ENCODE measurements at places on chromosomes 11 and 22.

GRCh38 chr11:131859538-131860210 lies 489.3 kb downstream of the NTM start:
- DNase-seq = no peak

DNA sequence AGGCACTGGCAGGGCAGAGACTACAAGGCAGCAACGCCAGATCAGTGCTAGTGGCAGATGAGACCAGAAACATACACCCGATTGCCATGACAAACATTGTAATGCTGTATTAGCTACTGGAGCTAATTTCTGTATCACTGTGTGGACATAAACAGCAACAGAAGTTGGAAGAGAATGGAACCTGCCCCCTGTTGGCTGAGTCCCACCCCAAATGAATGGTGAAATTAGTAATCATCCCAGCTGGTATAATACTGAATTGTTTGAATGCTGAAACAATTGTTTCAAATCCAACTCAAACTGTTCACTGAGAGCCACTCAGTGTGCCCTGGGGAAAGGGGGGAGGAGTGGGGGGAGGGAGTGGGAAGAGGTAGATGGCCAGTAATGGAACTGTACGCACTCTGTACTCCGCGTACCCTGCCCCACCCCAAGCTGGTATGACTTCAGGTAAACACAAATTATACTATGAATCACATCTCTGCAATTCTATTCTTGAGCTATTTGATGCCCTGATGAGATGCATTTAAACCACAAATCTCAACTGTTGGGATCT lies 11.2 kb upstream of the BIRC3 start:
- no peak for DNase-seq

DNA sequence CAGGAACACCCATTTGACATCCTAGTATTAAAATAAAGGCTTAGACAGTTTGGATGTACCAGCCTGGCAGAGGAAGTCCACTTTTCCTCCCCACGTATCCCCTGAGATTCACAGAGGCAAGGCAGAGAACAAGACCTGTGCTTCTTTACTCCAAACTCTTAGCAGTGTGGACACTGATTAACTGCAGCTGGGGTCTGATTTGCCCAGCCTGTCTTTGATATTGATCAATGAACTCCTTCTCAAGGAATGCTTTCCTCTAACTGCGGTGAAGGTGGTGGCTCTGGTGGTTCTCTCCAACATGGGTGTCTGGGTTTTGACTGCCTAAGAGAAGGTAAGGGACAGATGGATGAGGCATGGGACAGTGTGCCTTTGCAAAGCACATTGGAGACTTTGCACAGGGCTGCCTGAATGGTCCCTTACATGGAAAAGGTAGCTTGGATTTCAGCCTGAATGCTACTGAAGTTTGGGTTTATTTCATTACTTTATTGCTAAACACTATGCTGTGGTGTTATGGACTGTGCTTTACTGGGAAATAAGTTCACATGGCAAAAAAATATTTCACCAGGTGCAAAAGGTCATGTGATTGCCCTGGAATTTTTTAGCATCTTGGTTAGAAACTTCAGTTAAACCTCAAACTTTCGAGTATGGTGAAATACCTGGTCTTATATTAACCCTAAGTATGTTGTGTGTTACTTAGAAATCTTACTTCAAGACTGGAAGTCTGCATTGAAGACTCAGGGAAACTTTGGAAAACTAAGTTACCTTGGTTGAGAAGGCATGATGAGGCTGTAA lies 1.8 kb downstream of the GAS2 start:
- no peak for DNase-seq

GRCh38 chr22:46763051-46763705 lies 728 bp downstream of the TBC1D22A start:
- peak; percentile 28 for DNase-seq

- DNase-seq = no peak
These were observed 8.2 kb downstream of the ABCG4 start for GRCh38 chr11:119157063-119157462.

GRCh38 chr11:70508231-70508480 lies 109.8 kb downstream of the CTTN start:
- no peak for DNase-seq

- DNase-seq = no peak
These were observed at the start of gene CSF2RB for GRCh38 chr22:36913427-36914389. Gene CSF2RB (plus strand): TSS chr22:36913628. CDS start chr22:36922208, 8,580 bp downstream.

- no peak for DNase-seq
These were observed 47.5 kb upstream of the CDON start for GRCh38 chr11:126109941-126110731.

DNA sequence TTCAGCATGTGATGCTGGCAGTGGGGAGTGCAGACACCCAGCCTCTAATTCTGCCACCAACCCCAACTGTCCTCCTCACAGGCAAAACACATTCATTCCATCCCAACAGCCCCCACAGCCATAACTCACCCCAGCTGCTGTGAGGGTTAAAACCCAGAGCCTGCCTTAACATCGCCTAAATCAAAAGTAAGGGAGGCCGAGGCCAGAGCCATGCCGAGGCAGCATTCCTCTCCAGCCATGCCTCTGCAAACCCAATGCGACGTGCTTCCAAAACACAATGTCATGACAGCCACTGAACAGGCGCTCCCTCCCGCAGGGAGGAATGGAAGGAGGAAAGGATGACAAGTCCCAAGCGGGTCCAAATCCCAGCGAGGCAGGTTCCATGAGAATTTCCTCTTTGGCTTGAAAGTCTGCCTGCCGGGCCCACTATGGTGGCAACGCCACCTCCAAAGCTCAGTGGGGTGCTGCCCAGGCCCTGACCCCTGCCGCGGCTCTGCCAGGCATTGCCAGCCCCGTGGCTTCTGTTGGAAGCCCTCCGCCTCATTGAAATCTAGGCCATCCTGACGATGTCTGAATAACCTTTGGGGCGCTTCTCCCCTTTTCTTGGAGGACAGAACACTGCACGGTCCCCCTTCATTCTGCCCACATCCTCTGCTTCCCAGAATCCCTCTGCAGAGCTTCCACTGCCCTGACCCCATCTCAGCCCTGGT lies 472.3 kb downstream of the BRD1 start:
- DNase-seq = no peak

- no peak for DNase-seq
These were observed 30.2 kb downstream of the OSBPL5 start for GRCh38 chr11:3134651-3135480.

- DNase-seq = no peak
These were observed 23.1 kb upstream of the PSMA1 start for GRCh38 chr11:14543260-14543659.

DNA sequence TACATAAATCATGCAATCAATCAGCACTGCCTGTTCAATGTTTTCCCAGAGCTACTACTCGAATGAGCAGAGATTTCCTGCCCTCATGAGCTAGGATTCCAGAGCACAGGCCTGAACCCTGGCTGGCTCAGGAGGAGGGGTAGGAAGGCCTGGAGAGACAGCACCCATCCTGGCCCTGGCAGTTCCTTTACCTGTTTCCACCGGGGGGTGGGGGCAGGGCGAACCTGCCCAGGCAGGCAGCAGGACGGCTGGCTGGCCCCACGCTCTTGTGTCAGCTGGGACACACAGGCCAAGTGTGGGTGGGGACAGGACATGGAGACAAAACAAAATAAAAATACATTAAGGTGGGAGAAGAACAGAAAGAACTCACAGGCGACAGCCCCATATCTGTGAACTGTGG lies 109.8 kb upstream of the BID start:
- DNase-seq = no peak

GRCh38 chr22:46848197-46848596 lies 85.7 kb downstream of the TBC1D22A start:
- DNase-seq = no peak

GRCh38 chr11:65390099-65390941 lies 3.9 kb downstream of the FRMD8 start:
- no peak for DNase-seq

DNA sequence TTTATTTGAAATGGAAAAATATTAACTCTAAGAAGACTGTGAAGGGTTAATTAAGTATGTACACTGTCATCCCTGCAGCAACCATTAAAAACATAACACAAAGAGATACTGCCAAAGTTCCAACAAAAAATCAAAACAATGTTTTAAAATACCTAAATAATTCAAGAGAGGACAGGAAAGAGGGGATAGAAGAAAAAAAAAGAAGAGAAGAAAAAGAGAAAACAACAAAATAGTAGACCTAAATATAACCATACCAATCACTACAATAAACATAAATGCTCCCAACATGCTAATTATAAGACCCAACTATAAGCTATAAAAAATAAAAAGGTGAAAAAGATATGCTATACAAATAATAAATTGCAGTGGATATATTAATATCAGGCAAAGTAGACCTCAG lies 20.1 kb downstream of the GNB1L start:
- no peak for DNase-seq

DNA sequence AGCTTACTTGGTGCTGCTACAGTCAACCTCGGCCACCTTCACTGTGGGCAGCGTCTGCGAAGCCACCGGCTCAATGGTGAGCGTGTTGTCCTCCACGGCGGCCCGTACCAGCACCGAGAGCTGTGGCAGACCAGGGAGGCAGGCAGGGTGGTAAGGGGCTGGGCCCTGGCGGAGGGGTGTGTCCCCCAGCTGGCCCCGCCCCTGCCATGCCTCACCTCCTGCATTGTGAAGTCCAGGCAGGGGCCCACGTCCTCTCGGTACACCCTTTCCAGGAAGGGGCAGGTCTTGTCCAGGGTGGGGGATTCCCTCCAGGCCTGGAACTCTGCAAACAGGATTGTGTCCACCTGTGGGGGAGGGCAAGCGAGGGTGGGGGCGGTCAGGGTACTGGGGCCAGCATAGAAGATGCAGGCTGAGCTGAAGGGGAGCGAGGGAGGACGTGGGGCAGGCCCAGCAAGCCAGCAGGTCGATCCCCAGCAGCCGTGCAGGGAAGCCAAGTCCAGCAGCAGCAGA lies 12.8 kb downstream of the RAB3IL1 start:
- DNase-seq = no peak

GRCh38 chr11:67542169-67542568 lies 18.9 kb upstream of the CABP2 start:
- no peak for DNase-seq

DNA sequence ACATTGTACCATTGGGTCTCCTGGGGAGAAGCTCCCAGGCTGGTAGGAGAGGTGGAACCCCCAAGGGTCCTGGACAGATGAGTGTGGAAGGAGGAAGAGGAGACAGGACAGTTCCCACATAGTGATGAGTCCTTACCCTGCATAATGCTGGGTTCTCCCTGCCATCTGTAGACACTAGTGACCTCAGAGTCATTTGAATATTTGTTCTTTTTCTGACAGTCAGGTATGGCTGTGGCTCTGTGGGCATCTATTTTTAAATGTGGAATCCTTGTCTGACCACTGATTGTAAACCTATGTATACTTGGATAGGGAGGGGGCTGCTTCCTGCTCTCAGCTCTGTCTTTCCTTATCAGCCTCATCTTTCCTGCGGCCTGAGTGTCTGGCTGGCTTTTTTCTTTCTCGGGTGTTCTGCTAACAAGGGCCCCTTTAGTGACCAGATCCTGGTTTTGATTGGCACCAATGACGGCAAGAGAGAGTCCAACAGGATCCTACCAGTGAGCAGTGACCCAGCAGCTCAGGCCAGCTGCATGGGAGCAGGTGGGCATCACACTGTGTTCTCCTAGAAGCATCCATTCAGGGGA lies 2.6 kb upstream of the SLC5A1 start:
- no peak for DNase-seq

GRCh38 chr22:38016182-38017151 lies 32.1 kb upstream of the SOX10 start:
- no peak for DNase-seq

Data from naive thymus-derived CD4-positive, alpha-beta T cell (primary cell).